ENCODE measurements at places on chromosomes 2 and 18.

DNA sequence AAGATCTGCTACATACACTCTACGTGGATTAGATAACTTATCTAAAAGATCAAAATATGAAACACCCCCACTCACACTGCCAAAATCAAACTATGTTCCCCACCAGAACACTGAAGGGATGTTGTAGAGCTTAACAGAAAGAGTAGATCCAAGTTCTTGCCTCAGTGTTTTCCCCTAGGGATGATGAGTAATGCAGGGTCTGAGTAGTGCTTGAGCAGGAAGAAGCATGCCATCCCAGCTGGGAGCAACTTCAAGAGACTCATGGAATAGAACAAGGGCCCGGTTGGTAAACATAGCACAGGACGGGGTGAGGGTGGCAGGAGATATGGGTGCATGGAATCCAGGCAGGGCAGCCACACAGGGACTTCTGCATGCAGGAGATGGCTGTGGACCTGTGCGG lies 74.3 kb downstream of the SNTG2 start:
- DNase-seq, result no peak

DNA sequence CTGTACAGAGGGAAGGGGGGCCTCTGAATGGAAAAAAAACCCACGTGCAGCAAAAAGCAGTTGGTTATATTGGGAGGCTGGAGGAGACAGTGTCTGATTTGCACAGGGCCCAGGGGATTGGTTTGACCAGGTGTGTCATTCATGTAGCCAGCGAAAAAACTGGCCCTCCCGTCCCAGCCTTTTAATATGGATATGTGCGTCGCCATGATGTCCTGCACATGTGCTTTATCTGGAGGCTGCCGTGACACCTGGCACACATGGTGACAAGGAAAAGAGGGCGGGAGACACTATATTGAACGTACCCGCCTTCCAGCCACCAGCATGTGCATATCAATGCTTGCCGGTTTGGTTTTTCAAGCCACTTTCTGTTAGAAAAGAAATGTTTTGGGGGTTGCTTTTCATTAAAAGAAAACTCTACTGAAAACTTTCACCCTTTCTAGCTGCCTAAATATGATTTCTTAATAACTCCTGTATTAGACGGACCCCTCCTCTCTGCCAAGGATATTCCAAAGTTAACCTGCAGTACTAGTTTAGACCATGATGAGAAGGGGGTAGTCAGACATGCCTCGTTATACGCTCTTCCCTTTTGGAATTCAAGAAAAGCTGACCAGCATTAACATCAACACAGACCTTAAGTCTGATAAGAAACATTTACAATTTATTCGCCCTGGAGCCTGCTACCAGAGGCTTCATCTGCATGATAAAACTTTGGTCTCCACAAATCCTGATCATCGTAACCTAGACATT lies 16.2 kb downstream of the SLC25A52 start:
- DNase-seq, result no peak

DNA sequence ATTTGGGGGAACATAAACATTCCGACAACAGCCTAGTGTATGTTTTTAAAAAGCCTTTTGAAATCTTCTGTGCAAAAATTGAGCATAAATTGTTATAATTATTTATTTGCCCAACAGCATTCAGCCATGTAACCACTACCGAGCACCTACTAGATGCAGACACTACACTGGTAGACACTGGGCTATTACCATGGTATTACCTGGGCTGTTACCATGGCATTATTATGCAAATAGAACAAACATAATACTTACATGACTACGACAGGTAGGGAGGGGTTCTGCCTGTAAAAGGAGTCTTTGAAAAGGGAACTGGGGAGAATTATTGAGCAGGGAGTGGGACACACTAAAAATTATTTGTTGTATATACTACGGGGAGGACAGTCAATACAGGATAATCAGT lies 116.4 kb downstream of the MREG start:
- DNase-seq, result no peak

DNA sequence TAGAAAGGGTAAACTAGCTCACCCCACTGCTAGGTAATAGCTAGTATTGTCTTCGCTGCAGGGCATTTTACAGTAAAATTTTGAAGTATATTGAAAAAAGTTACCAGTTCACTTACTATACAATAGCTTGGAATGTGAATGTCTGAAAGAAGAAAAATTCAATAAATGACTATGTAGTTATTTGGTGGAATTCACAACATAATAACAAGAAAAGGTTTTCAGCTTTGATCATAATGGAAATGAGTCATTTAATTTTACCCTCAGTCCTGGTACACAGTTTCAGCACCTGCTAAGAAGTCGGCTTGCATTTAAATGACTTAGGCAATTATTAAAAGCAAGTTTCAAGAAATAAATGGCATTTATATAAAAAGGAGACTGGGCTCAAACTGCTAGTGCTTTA lies 90.4 kb downstream of the NUP35 start:
- no peak for DNase-seq

DNA sequence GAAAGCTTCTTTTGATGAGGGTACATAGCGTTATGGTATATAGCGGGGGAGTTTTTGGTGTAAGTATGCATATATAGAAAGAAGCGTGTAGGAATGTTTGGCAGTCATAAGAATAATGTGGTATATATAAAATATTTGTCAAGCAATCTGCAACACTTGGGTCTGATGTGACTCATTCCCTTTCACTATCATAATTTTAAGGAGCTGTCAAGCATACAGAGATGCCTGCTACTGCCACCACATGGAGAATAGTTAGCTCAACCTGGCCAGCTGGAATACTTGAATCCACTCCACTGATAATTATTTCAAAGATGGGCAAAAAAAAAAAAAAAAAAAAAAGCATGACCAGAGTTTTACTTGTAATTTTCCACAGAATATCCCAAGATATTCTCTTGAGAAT lies 559.8 kb upstream of the REG3G start:
- no peak for DNase-seq

GRCh38 chr18:48165111-48165866 lies 234.8 kb upstream of the SMAD2 start:
- DNase-seq, result no peak

GRCh38 chr2:116444256-116444872 lies 1370.1 kb upstream of the DDX18 start:
- no peak for DNase-seq

DNA sequence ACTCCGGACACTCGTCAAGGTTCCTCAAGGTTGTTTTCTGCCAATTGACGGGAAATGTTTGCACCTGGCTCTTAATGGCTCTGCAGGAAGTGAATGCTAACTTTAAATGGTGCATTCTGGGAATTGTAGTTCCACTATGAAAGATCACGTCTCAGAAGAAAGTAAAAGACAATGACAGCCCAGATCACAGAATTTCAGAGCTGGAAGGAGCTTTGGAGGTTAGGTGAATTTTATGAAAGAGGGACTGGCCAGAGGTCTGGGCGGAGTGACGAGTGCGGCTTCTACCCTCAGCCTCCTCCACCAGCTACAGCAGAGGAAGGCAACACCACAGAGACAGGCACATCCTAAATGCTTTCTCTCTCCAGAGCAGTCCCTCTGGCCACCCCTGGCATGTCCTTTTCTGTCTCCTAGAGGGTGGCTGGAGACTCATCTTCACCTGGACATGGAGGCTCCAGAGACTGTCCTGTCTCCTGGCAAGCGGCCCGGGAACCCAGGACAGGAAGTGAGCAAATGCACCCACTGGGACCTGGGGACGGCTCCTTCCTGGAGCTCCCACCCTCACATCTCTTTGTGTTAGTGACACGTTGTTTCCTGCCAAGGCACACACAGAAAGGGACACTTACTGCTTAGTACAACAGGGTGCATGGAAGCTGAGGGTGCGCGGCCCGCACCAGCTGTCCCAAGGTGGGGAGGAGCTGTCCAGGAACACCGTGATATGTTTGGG lies 19.4 kb downstream of the THAP4 start:
- DNase-seq, result no peak

- DNase-seq, result no peak
Measured at GRCh38 chr2:71715951-71716696, 262.8 kb downstream of the DYSF start.

DNA sequence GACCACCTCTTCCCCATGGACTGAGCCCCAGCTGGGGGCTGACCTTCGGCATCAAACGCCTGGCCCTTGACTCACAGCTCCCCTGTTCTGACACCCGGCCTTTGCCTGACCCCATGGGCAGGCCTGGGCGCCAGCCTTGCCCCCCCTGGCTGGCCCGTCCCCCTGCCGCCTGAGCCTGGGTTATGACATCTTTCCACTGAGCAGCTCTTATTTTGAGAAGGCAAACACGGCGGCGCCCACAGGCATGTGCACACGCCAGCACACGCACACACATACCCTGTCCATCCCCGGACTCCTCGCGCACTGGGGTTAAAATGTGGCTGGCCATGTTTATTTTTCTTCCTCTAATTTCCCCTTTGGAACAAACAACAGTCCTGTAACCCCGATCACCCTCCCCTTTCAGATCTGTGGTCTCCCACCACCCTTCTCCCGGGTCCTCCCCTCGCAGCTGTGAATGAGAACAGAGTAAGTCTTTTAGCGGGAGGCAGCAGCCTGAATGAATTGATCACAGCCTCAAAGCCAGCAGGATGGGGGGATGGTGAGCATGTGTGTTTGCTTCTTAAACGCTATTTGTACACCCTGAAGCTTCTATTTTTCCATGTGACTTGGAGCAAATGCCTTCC lies 11.8 kb upstream of the ATOH8 start:
- DNase-seq, result peak; percentile 84

DNA sequence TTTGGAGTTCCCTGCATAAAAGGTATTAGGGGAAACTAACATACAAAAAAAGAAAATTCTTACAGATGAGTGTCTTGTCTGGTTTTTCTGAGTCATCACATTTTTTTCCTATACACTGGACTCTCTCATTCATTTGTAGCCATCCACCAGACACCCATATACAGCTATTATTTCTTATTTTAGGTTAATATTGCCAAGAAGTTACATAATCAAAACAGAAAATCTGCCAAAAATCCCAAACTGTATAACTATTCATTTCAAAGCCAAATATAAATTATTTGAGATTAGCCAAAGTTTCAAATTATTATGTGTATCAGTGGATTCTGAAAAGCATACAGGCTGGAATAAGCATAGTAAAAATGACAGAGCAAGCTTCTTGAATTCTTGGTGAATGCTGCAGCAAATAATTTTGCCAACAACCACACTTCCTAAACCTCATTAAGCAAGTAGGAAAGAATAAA lies 191.2 kb downstream of the NCKAP5 start:
- no peak for DNase-seq

DNA sequence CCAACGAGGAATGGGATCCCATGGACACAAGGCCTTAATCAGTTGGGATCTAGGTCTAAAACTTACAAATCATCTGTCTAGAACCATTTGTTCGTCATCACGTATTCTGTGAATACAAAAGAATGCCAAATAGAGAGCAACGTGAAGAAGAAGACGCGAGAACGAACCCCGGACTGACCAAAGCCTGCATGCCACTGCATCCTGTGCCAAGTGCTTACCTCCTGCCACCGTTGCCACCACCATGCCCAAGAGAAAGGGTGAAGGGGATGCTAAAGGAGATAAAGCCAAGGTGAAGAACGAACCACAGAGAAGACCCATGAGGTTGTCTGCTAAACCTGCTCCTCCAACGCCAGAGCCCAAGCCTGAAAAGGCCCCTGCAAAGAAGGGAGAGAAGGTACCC lies 30.2 kb downstream of the ITSN2 start:
- DNase-seq, result no peak

DNA sequence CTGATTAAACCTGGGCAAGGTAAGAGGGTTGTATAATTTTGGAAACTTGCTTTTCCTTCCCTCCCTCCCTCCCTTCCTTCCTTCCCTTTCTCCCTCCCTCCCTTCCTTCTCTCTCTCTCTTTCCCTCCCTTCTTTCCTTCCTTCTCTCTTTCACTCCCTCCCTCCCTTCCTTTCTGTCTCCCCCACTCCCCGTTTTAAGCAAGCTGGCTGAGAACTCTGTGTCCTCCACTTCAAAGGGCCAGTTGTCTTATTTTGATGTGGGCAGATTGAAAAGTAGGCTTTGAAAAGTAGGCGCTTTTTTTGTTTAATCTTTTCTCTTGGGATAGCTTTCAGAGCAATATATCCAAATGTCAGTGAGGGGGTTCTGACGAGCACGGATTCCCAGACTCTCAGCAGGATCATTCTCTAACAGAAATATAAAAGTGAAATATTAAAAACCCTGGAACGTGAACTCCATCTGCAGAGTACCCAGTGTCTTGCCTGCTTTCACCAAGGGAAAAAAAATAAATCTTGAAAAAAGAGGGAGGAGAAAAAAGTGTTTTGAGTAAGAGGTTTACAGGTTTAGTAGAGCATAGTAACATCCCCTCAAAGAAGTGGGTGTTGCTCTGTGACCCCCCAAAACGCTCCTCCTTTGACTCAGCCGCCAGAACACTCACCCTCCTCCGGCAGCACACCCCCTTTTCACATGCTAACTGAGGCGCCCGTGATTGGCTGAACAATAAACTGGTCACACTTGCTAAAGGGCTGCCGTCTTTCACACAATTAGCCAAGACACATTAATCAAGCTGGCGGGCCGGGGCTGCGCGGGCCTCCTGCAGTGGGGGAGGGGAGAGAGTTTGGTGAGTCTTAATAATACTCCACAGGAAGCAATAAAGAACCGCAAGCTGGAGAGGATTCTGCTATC lies 52.2 kb downstream of the CDK15 start:
- peak; percentile 50 for DNase-seq

- no peak for DNase-seq
Measured at GRCh38 chr2:179592167-179592936, 269.1 kb downstream of the ZNF385B start.

DNA sequence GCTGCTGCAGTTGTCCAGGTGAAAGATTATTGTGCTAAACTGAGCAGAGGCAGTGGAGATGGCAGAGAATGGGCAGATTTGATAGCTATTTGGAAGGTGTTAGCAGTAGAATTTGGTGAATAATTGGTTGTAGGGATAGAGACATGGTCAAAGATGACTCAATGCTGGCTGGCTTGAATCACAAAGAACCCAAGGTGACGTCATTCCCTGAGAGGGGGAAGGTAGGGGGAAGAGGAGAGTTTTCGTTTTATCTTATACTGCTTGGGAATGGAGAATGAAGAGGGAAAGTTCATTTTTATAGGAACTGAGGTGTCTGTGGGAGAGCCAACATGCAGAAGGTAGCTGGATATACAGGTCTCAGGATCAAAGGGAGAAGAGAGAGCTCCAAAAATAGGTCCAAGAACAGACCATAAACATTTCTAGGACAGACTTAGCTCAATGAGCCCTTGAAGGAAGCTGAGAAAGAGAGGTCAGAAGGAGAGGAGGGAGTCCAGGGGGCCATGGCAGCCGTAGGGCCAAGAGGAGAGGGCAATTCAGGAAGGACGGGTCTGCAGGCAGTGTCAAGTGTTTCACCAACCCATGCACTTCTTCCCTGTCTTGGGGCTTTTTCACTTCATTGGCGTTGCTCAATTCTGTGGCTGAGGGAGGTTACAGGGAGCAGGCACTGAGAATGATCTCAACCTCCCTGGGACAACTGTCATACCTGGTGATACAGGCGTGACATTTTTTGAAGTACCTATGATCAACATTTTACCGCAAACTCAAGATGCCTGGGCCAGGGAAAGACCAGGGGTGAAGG lies 281.3 kb downstream of the TDRD15 start:
- no peak for DNase-seq

All from ureter (tissue), 1 donor.